ENCODE measurements at places on chromosomes 1 and 21. TPM values are rescaled to one million over a fixed set of nuclear protein-coding genes. Genes with fewer than 3 reads are reported as not detected.

TMCC2 gene
- total RNA-seq, result 6.9 TPM

EVI5 gene
- 40.1 TPM for total RNA-seq

TMEM35B gene
- total RNA-seq, result 36.0 TPM

AGBL4 gene
- not detected for total RNA-seq

Measured in fibroblast of lung (primary cell).